Hematopoietic multipotent progenitor cell (in vitro differentiated cells): ENCODE measurements at places on chromosomes 1 and 21.

- DNase-seq: peak; percentile 44
These were observed 66.1 kb downstream of the TENT5C start for GRCh38 chr1:117671781-117672501.

DNA sequence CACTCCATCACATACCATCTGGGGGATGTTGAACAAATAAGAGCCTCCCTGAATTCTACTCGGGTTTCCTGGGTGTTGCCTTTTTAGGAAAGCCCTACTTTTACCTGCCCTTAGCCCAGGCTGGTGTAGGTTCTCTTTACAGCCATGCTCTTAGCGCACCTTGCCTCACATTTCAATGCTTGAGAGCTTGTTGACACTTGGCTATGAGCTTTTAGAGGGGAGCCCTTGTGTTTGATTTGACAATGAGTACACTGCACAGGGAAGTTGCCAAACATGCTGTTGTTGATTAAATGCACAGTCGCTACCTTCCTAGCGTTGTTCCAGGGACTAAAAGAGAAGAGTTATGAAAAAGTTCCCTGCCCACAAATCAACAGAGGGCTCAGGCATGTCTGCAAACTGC, 103.8 kb downstream of the TRABD2B start:
- no peak for DNase-seq

- peak; percentile 28 for DNase-seq
These were observed at the start of gene NID1 for GRCh38 chr1:236064674-236065508. TSS of gene NID1 (minus strand) at chr1:236065090. CDS start at chr1:236065079, 11 bp downstream.

- no peak for DNase-seq
These were observed 537.6 kb downstream of the MATN1 start for GRCh38 chr1:30185809-30186208.

GRCh38 chr1:98382986-98383740, 278.4 kb upstream of the SNX7 start:
- no peak for DNase-seq

DNA sequence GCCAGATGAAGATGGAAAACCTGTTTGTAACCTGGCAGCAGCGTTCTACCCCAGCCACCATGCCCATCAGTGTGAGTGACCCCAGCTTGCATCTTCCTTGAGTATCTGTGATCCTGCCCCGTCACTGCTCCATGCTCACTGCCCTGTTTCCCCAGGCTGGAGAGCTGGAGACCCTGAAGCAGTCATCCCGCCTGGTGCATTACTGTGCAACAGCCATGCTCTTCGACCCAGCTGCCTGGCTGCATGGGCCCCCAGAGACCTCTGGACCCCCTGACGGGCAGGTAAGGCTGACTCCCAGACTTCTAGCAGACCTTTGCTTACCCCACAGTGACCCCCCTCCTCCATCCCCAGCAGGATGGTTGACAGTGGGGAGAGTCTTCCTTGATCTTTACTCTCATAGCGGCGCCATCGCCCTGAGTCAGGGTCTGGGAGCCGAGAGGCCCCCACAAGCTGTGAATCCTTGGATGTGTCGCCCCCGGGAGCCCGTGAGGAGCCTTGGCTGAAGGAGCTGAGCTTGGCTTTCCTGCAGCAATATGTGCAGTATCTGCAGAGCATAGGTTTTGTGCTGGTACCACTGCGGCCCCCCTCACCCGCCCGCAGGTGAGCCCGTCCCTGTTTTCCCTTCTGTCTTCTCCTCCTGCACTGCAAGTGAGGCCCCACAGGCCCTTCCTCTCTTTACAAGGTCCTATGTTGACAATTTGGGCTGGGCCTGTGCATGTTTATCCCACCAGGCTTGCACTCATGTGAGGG, 10.4 kb downstream of the HYI start:
- no peak for DNase-seq

DNA sequence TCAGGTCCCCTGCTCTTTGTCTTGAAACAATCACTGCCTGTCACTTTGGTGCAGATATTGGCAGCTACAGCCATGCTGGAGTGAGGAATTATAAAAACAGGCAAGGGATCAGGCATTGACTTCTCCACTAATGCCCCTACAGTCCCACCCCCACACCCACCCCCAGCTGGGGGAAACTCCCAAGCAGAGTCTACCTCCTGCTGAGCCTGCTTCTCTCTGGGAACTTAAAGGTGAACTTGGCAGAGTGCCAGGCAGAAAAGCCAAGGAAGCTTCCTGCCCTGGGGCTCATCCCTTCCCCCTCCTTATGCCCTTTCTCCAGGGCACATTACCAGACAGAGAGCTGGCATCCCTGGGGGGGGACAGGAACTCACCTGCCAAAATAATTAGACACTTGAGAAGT, 6.7 kb downstream of the NCMAP start:
- no peak for DNase-seq

GRCh38 chr1:236578661-236579060, 25.7 kb downstream of the HEATR1 start:
- DNase-seq: no peak

GRCh38 chr1:224846119-224846907, 83.2 kb upstream of the DNAH14 start:
- no peak for DNase-seq

GRCh38 chr1:147773215-147773715, 12.9 kb upstream of the GJA5 start:
- DNase-seq: no peak

DNA sequence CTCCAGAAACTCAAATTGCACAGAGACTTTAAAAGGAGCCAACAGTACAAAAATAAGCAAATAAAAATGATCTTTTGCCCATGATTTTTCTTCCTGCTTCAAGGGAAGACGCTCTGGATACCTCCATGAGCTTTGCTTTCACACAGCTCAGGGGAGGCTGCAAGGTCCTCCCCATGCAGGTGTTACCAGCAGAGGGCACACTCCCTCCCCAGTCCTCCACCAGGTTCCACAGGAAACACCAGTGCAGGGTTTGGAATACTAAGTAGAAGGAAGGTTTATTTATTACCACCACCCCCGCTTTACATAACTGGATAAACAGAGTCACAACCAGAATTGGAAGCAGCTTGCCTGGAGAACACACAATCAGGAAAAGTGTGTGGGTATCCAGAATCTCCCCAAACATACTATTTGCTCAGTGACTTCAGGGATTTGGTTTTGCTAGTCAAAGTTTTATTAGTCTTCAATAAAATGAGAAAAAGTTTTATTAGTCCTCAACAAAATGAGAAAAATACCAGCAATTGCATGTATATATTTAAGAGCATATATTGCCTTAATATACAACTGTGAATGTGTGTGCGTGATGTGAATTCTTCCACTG, 37.3 kb downstream of the HSD3B1 start:
- DNase-seq: no peak

GRCh38 chr1:5428351-5428750, 563.9 kb downstream of the NPHP4 start:
- no peak for DNase-seq

DNA sequence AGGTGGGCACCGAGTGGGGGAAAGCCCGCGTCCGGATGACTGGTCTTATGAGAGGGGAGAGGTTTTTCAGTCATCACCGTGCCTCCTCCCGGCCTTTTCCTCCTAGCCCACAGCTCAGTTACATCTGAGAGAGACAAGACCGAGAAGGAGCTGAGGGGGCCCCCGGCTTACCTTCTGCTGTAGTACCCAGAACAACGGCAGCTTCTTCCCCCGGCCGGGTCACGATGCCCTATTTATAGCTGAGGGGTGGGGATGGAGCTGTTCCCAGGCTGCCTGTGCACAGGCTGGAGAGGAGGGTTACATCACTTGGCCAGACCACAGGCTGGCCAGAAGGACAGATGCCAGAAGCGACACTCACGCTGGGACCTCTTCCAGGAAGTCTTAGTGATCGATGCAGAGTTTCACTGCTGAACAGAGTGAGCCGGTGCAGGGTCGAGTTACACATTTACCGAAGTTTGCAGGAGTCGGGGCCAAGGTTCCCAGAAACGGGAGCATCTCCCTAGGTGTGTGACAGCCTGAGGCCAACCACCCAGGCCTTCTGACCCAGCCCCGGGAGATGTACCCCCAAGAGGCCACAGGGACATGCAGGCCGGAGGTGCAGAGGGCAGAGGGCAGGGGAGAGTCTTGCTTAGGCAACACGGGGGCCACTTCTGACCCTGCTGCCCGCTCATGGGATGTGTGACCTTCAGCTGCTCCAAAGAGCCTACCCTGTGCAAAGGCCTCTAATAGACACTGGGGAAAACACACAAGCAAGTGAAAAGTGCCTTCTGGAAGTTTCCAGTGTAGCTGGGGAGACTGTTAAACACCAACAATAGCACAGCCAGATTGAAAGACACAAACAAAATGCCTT, at the start of gene AGT:
Gene AGT, minus strand, starts transcription at position 208 of the 850 bp plus-strand sequence. CDS start 3,299 bp downstream, outside the sequence.
- DNase-seq: no peak

- peak; percentile 49 for DNase-seq
These were observed 4.0 kb downstream of the RNF207 start for GRCh38 chr1:6209661-6210580.
